HEK293T (cell line): ENCODE measurements at places on chromosomes 3 and 15.

GRCh38 chr3:150890295-150890694, 14.9 kb downstream of the MINDY4B start:
- DNase-seq: no peak

GRCh38 chr3:186515125-186515524, 29.1 kb downstream of the CRYGS start:
- no peak for DNase-seq

- DNase-seq: no peak
Observed at GRCh38 chr3:8575364-8576104, 69.1 kb downstream of the SSUH2 start.

- no peak for DNase-seq
Observed at GRCh38 chr3:87727783-87728182, 331.0 kb downstream of the CGGBP1 start.

DNA sequence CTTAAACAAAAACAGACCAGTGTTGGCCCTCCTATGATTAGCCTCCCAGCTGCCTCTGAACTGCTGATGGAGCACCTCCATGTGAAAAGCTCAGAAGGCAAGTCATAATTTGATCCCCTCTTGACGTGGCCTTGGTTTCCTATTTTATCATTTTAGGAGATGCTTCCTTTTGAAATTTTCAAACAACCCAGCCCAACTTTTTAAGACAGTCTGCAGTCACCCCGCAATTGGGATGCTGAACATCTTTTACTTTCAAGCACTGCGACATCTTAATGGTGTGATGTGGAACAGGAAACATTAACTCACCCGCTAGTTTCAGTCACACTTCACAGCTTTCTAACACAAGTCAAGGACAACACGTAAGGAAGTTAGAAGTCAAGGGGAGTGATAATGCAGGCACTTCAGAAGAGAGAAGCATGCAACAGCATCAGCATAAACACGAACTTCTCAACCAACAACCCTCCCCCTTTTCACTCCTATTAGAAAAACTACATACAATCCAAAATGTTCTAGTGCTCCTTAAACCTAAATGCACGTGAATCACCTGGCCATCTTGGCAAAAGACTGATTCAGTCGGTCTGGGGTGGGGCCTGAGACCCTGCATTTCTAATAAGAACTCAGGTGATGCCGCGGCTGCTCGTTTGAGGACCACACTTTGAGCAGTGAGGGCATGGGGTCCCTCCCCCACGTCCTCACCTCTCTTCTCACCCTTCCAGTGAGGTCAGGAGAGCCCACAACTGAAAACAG, 161.5 kb downstream of the FOXP1 start:
- DNase-seq: no peak

DNA sequence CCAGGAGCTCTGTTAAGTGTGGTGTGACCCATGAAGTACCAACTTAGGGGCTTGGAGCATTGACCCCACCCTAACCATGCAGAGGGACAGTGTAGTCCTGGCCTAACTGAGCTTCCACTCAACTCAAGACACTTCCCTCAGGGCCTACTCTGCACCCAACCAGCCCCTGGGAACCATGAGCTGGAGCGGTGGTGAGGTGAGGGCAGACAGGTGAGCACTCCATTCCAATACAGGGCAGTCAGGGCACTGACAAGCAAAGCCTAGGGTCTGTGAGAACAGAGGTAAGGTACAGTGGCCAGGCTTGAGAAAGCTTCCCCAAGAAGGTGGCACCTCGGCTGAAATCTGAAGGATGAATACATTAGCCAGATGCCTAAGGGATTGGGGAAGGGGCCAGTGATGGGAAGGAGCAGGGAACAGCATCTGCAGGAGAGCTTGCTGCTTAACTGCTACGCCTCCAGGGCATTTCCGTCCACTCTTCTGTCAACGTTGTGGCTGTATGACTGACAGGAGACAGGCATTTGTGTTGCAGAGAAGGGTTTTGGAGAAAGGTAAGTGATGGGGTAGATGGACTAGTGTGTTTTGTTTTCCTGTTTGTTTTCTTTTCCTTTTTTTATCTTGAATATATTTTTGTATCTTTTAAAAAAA, 243.5 kb upstream of the TRIM42 start:
- DNase-seq: no peak

GRCh38 chr3:82942041-82942440, 1180.6 kb upstream of the GBE1 start:
- no peak for DNase-seq

DNA sequence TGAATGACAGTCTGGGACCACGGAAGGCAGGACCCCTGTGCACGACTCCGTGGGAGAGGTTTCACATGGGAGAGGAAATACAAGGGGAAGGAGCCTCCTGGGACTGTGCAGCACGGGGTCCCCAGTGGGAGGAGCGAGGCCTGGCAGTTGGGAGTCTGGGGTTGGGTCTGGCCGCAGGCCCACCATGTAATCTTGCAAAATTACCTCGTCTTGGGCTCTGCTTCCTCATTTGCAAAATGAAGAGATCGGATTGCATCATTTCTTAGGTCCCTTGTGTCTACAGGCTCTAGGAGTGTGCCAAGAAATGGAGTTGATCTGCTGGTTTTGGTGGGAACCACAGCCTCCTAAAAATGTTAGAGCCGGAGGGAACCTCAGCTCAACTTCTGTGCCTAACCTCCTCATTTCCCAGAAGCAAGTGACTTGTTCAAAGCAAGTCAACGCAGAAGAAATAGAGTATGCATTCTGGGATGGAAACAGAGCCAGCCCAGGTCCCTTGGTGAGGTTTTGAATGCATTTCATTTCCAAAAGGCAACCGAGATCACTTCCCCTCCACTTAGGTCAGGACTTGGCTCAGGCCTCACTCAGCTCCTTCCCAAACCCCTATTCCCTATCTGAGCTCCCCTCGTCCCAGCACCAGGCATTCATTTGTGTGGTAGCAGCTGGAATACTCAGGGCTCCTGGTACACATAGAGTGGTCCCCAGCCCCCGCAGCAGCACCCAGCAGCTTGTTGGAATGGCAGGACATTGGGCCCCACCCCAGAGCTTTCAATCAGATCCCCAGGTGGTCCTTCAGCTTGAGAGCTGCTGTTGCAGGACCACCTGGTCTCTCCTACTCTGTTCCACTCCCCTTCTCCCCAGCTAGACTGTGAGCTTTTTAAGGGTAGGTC, 267.7 kb downstream of the XXYLT1 start:
- no peak for DNase-seq

GRCh38 chr3:2452249-2452648, 353.6 kb downstream of the CNTN4 start:
- DNase-seq: no peak

GRCh38 chr3:151183265-151183671, 19.7 kb downstream of the GPR171 start:
- DNase-seq: no peak

- no peak for DNase-seq
Observed at GRCh38 chr3:196354132-196354531, 15.9 kb upstream of the TM4SF19 start.

DNA sequence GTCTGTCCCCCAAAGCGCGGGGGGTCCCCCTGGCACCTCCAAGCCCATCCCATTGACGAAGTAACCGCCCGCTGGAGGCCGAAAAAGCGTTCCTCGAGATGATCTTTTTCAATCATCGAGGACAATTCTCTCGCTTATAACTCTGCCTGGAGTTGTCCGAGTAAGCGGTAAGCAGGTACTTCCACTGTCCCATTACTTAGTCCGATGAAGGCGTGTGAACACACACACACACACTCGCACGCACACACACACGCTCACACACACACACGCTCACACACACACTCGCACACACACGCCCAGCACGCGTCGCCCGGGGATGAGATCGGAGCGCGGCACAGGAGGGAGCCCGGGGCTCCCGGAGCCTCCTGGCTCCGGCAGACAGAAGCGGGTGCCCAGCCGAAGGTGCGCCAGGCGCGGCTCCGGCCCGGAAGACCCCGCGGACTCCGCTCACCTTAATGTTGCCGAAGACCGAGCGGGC, 430 bp downstream of the SLCO2A1 start:
- no peak for DNase-seq

- no peak for DNase-seq
Observed at GRCh38 chr3:39323494-39323893, 6.0 kb upstream of the CCR8 start.

- DNase-seq: no peak
Observed at GRCh38 chr15:78035321-78035751, 42.2 kb downstream of the TBC1D2B start.

GRCh38 chr3:30343861-30344260, 262.5 kb upstream of the TGFBR2 start:
- DNase-seq: no peak

DNA sequence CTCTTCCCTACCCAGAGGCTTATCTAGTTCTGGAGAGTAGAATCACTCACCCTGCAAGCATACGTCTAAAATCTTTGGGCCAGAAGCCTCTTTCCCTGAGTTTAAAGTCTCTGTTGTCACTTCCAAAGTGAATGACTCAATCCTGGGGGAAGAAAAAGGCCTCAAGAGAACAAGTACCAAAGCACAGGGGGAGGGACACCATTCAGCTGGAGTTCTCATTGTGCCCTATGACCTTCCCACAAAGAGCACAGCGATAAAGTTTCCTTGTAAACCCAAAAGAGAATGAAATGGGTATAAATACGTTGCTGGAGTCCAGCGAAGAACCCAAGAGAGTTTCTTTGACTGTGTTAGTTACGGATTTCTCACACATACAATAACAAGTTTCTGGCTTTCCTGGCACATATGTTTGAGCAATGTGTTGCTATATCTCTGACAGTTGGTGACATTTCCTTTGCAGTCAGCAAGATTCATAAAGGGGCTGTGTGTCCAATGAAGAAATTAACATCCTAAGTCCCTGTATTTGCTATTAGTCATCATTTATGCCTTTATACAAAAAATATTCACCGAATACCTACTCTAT, 107.3 kb upstream of the PTPRG start:
- DNase-seq: no peak

- no peak for DNase-seq
Observed at GRCh38 chr15:101718896-101719295, 5.4 kb downstream of the TARS3 start.

DNA sequence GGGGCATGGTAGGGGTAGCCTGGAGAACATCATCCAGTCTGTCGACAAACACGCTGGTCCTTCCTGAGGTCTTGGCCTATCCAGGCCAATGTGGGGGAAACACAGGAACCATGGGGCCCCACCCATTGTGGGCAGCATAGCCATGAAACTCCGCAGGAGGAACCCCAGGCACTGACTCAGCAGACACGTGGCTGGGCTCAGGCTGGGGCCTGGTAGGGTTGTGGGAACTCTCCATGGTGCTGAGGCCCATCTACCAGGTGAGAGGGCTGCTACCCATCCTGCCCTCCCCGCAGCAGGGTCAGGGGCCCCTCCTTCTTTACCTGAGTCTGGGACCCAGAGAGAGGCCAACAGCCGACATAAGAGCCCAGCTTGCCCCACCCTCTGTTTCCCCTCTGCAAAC, 22.6 kb upstream of the CACNA2D2 start:
- DNase-seq: peak; percentile 38

DNA sequence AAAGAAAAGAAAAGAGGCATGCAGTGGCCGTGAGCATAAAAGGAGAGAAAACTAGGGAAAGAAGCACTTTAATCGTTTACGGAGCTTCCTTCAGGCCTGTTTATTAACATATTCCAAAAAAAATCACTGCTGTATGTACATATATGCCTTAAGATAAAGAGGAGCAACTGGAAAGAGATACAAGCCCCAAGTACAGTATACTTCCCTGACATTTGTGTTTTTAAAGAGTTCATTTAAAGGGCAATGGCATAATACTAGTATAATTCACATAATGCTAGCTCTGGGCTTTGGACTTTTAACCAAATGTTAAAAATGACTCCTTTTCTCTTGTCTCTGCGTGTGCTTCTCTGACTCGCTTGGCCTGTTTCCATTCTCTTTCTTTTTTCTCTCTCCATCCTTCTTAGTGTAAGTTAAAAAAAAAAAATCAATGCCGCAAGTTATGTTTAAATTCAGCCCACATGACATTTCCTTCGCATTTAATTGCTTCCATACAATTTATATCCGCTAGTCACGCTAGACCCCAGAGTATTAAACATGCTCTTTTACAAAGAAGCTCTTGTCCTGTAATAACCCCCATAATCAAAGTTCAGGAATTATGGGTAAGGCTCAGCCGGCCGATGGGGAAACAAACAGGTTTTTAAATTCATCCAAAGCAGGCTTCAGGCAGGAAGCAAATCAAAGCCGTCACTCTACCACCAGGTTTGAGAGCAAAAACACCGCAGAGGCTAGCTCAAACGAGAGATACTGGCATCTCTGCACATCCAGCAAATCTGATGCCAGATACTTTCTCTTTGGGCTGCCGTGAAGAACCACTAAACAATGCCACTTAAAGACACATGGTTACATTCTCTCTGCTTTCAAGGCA, 19.4 kb downstream of the WWTR1 start:
- DNase-seq: no peak

DNA sequence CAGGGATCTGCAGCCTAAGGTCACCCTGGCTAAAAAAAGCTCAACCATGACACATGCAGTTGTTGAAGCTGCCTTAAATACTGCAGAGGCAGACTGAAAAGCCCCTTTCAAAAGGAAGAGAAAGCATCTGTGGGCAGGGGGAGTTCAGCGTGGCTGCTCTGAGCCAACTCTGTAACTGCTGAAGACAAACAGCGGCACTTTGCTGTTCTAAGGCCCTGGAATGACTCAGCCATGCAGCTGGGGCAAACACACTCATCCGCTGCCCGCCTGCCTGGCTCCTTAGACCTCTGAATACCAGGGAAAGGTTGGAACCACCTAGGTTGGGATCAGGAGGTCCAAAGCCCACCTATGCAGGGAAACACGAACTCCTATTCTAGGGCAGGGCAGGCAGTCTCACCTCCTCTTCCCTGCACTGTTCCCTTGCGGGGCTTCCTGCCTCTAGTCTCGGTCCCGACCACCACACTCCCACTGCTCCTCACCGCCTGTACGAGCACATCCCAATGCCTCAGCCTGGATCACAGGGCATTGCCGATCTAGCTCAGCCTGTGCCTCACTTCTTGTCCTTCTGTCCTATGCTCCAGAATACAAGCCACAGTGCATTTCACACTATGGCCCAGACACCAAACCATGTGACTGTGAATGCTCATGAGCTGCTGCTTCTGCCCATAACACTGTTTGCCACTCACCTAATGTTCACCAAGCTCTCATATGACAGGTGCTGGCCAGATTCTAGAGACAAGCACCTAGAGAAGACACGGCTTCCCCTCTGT, 6.6 kb upstream of the MUSTN1 start:
- no peak for DNase-seq

- DNase-seq: no peak
Observed at GRCh38 chr3:40336511-40337135, 27.1 kb downstream of the EIF1B start.

GRCh38 chr3:14788644-14789043, 30.1 kb upstream of the FGD5 start:
- DNase-seq: no peak

- DNase-seq: no peak
Observed at GRCh38 chr3:4425055-4425454, 42.0 kb downstream of the SUMF1 start.

DNA sequence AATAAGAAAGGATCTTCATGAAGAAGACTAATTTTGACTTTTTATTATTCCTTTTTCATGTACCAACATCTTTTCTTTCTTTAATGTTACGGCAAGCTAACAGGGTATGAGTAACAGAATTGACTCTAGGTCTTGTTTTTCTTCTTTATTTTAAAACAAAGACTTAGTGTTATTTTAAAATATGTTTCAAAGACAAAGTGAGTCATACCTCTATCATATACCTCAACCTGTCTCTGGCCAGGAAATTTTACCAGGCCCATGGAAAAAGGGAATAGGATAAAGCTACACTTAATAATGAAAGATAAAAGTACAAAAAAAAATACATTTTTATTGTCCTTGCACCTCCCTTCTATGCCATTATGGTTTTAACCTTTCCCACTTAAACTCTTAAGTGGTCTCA, 57.4 kb downstream of the ZNF148 start:
- no peak for DNase-seq
